Memory B cell (primary cell): ENCODE measurements at places on chromosomes 4 and X.

DNA sequence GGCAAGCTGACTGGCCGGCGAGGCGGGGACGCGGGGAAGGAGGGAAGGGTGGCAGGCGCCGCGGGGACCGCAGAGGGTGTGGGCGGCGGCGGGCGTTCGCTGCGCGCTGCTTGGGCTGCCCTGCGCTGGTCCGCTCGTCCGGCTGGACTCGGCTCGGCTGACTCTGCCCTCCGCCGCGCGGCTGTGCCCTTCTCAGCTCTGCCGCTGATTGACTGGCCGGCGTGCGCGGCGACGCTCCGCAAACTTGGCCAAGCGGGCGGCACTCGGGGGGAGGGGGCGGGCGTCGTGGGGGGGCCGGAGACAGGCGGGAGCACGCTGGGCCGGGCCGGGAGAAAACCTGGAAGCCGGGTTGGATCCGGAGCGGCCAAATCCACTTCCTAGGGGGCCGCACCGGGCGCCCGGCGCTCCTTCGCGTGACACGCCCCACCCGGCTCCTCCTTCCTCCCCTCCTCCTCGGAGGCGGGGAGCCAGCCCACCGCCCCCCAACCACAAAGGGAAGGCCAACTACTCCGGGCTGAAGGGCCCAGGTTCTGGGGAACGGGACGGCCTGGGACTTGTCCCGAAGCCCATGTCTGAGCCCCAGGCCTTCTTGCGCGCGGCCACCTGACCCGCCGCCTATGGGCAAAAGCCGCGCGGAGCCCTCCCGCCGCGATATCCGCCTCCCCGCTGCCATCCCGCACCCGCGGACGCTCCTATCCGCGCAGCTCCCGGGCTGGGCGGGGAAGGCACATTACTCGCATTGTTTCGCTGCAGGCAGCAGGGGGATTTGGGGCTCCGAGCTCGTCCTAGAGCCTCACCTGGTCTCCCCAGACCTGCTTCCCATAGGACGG lies at the start of gene GPC4:
TSS of gene GPC4 (minus strand) at position 214 of the 830 bp plus-strand sequence. CDS start 524 bp downstream, outside the sequence.
- DNase-seq = no peak

DNA sequence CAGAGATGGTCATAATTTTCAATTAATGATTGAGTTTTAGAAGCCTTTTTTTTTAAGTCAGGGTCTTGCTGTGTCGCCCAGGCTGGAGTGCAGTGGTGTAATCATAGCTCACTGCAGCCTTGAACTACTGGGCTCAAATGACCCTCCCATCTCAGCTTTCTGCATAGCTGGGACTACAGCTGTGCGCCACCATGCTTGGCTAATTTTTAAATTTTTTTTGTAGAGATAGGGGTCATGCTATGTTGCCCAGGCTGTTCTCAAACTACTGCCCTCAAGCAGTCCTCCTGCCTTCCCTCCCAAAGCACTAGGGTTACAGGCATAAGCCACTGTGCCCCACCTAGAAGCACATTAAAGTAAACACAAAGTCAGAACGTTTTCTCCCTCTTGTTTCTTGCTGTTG lies 51.7 kb downstream of the HTT-AS start:
- DNase-seq = no peak

GRCh38 chr4:1015746-1016145 lies 4.3 kb downstream of the FGFRL1 start:
- no peak for DNase-seq

- DNase-seq = no peak
These were observed 587.2 kb upstream of the KLHL4 start for GRCh38 chrX:86930419-86930818.

DNA sequence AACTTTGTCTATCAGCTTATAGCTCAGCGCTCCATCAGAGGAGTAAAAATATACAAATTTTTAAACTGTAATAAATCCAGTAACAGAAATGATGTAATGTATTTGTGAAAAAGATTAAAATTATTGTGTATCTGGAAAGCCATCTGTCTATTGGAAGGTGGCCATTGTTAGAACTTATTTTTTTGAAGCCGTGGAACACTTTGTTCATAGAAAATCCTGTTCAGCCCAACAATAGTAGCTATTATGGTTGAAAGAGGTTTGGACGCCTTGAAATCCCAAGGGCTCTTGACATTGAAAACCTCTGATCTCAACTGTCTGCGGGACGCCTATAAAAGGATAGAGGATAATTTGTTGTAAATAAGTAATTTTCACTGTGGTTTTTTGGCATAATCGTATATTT lies 98.3 kb downstream of the RAPGEF2 start:
- DNase-seq = no peak

DNA sequence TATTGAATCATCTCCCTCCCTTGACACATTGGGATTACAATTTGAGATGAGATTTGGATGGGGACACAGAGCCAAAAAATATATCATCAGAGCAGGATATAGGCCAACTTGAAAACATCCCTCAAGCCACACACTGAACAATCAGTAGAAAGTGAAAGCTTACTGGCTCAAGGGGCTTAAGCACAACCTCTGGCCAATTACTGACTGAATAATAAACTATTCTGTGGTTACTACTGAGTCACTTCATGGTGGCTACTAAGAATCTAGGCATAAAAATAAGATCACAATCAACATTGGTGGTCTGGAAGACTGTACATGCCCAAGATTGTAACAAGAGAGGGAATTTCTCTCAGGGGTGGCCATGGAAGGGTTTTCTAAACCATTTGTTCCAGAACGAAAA lies 27.4 kb upstream of the GPR174 start:
- DNase-seq = no peak

DNA sequence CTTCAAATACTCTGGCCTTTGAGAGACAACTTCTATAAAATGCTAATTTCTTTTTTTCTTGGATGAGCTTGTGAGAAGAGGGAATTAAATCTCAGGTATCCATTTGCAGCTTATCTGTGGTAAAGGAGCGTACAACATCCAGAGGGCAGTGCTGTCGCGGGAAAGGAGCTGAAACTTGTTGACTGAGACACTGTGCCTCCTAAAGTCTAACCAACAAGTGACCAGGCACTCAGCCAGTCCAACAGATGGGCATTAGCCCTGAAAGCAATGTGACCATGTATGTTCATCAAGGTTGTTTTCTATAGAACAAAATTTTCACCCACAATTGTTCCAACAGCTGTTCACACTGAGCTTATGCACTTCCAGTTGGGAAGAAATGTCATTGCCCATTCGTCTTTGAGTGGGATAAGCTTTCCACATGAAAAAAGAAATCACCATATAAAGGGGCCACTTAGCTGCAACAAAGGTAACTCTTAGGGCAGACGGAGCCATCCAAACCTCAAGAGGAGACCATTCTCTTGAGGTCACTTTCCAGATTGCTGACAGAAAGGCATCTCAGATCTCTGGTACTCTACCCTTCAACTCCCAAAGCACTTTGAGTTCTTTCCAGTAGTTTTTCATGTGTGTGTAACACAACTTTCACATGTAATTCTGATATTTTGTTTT lies 244.8 kb upstream of the NEIL3 start:
- DNase-seq = no peak

DNA sequence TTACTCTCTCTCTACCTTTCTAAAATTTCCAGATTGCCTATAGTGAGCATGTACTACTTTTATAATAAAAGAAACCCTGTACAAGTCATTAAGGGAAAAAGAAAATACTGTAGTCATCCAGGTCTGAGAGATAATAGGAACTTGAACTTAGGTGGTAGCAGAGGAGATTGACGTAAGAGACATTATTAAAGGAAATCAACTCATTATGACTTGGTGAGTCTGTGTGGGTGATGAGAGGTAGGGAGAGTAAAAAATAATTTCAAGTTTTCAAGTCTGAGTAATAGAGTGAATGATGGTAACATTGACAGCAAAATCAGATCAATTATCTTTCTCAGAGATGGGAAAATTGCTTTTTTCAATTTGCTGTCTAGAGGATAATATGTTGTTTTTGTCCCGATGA lies 44.0 kb upstream of the ZCCHC12 start:
- no peak for DNase-seq

DNA sequence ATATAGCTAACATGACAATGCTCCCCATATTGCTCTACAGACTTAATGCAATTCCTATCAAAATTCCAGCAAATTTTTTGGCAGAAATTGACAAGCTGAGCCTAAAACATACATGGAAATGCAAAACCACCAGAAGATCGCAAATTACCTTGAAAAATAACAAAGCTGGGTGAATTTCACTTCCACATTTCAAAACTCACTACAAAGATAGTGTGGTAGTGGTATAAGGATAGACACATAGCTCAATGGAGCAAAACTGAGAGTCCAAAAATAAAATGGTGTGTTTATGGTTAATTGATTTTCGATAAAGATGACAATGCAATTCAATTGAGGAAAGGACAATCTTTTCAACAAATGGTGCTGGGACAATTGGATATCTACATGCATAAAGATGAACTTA lies 65.8 kb downstream of the SLC9A7 start:
- no peak for DNase-seq

DNA sequence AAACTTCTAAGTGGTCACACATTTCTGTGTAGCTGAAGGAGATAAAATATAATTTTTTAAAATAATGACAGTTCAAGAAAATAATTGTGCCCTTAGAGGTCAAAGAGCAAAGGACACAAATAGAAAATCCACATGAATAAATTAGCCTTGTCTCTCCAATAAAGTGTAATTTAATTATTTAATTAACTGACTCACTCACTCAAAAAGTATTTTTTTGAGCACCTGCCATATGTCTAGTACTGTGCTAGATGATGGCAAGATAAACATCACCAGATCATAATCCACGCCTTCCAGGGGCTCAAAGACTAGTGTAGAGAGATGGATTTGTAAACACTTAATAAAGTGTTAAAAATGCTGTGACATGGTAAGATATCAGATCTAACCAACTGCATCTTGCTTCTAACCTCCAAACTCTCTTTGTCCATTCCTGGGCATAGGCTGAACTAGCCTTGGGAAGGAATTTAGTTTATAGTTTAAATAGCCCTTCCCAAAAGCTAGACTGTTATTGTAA lies 112.5 kb downstream of the SCLT1 start:
- no peak for DNase-seq

DNA sequence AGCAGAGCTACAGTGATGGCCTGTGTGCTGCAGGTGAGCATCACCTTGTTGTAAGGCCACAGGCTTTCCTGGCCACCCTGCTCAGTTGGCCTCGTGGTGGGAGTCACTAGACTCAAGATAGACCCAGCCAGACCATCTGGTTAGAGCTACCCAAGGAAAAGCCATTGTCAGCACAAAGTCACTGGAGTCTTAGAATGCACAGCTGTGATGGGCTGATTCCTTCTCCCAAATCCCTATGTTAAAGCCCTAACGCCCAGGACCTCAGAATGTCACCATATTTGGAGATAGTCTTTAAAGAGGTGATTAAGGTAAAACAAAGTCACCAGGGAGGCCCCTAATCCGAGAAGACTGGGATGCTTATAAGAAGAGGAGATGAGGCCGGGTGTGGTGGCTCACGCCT lies 173.4 kb downstream of the DHRSX start:
- no peak for DNase-seq

DNA sequence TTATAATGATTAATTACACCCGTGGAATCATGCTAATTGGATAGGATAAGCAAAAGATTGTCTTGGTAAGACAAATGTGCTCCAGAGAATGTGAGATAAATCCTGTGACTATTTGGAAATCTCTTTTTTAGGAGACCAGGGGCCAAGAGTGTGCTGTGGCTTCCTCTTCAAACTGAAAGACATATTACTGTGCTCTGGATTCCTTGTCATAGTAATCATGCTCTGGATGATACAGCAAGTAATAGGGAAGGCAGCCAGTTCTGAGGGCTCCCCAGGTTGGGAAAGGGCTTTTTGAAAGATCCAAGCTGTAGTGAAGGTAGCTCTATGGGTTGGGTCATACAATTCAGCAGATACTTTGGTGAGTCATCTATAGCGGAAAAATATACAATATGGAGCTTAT lies 600.5 kb downstream of the PCDH18 start:
- DNase-seq = no peak

DNA sequence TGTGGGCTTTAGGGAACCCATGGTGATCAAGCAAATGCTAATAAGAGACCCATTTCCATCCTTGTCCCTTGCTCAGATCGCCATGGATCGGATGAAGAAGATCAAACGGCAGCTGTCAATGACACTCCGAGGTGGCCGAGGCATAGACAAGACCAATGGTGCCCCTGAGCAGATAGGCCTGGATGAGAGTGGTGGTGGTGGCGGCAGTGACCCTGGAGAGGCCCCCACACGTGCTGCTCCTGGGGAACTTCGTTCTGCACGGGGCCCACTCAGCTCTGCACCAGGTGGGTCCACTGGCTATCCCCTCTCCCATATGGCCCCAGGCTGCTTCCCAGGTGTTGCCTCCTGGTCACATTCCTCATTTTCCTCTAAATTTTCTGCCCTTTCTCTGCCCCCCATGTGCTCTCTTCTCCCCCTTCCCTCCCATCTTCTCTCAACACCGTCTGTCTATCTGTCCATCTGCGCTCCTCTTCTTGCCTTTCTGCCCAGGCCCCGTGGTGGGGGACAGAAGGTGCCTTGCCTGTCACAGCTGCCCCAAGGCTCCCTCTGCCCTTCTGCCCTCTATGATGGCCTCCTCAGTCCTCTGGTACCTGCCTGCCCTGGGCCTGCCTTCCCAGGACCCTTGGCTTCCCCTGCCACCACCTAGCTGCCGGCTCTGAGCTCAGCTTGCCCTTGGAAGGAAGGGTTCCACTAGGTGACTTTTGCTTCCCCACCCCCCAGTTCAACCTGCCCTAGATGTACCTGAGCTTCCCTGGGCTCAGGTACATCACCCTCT lies 5.2 kb downstream of the CDK16 start:
- no peak for DNase-seq

- no peak for DNase-seq
These were observed 39.2 kb upstream of the C4orf54 start for GRCh38 chr4:99696801-99697200.

GRCh38 chr4:16449406-16449805 lies 223.1 kb upstream of the TAPT1 start:
- no peak for DNase-seq

DNA sequence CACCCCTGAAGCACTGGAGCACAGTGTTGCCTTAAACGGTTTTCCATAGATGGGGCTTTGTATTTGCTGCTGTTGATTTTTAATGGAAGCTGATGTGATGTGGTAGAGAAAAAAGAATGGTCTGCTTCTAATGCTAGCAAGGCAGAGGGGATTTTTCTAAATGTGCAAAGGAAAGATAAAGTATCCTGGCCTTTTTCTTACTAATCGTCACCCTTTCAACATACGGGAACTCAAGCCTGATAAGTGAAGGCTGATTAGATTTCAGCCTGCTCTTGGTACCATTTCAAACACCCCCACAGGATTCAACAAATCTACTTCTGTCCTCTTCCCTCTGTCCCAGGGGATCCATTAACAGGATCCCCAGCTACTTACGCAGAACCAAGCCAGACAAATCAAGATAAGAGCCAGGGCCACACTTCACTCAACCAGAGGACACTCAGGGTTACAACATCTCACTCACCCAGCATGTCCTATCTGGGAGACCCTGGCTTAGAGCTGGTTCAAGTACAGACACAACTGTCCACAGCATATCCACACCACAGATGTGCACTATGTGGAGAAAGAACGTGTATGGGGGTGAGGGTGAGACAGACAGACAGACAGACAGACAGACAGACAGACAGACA lies 180.0 kb downstream of the SH3KBP1 start:
- DNase-seq = no peak
